Stimulated activated CD8-positive, alpha-beta memory T cell treated with anti-CD3 and anti-CD28 coated beads, Interleukin-4, amount 100 ng/mL, for 48 hours (primary cell): ENCODE measurements at places on chromosomes 1 and 21.

- DNase-seq = peak; percentile 22
Observed at GRCh38 chr1:182596934-182597333, 7.3 kb downstream of the RGS16 start.

- DNase-seq = no peak
Observed at GRCh38 chr1:29669912-29670311, 433.6 kb downstream of the PTPRU start.

DNA sequence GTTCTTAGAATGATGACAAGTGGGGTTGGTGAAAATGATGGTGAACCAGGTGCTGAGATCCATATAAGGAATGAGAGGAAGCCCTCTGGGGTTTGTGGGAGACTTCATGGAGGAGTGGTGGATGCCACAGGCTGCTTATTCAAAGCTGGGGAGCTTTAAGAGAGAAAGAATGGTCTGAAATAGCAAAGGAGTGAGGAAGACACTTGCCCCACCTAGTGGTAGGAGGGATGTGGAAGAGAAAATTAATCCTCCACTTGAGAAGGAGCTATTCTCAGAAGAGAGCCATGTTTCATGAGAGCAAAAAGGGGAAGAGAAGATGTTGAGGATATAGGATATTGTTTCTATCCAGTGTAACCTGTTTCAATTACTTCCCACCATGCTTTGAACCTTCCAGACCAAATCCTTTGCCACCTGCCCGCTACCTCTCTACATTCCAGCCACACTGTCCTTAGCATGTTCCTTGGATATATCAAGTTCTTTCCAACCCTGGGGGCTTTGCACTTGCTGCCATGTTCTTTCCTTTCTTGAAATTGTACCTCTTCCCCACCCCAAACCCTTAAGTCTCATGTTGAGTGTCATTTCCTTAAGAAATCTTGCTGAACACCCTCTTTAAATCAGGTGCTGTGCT lies 19.6 kb upstream of the ZNF648 start:
- peak; percentile 39 for DNase-seq

- no peak for DNase-seq
Observed at GRCh38 chr1:980137-980571, 1.7 kb downstream of the PERM1 start.

DNA sequence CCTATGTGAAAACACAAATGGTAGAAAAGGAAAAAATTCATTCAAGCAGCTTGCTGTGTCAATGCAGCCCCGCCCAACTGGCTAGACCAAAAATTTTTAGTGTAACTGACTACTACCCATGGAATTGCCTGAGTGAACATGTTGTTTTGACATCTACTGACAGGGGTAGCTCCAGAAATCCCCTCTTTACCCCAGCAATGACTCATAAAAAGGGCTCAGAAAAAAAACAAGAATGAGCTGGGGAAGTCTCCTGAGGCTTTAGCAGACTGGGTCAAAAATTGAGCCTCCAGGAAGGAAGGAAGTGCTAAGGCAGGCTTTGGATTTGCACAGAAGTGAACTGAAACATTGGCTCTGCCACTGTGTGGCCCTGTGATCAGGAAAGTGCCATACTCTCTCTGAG lies 24.4 kb upstream of the FGGY start:
- DNase-seq = no peak

- peak; percentile 72 for DNase-seq
Observed at GRCh38 chr1:156704930-156705320, 458 bp downstream of the CRABP2 start.

GRCh38 chr1:32753532-32754316 lies 51.2 kb upstream of the SYNC start:
- peak; percentile 73 for DNase-seq

DNA sequence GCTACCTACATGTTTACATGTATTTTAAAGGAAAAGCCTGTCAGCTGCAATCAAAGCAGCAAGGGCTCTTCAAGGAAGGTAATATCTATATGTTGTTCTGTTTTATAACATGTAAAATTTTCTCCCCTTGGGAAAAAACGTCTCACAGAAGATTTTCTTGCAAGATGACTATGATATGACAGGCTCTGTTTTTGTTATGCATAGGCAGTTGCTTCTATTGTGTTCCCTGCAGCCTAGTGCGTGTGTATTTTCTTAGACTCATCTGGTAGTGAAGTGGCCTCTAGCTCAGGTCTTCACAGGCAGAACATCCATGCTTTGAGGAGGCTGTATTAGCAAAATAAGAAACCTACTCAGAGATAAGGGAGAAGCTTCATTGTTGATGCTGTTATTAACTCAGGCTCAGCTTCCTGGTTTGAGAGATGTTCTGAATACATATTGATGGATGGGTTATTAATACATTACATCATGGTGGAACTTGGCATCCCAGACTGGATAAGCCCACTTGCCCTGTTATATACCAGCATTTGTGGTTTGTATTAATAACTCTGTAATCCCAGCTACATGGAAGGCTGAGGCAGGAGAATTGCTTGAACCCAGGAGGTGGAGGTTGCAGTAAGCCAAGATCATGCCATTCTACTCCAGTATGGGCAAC lies 35.8 kb downstream of the LAMC1 start:
- DNase-seq = no peak

DNA sequence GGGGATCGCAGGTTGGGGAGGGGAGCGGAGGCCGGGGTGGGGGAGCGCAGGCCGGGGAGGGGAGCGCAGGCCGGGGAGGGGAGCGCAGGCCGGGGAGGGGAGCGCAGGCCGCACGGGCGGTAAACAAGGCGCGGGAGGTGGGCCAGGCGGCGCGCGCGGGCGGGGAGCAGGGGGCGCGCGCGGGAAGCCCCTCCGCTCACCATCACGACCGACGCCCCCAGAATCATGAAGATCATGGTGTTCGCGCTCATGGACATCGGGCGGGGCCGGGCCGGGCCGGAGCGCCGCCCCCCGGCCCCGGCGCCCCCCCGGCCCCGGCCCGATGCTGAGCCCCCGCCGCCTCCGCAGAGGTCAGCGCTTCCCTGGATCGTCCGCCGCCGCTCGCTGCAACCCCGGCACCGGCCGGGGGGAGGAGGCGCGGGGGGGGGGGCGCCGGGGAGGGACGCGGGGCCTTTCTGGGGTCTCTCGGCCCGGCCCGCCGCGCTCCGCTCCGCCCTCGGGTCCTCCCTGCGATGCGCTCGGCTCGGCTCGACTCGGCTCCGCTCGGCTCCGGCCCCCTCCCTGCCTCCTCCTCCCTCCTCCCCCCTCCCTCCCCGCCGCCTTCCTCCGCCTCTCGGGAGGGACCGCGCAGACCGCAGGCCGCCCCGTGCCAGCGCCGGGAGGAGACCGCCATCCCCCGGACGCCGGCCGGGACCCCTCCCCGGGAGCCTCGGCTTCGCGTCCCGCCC lies at the start of gene TMEM240:
Gene TMEM240, minus strand, starts transcription at position 535 of the 728 bp plus-strand sequence. Its CDS starts 278 bp downstream, at position 257.
- peak; percentile 74 for DNase-seq

- DNase-seq = no peak
Observed at GRCh38 chr1:67599085-67599484, 85.9 kb upstream of the GADD45A start.

- DNase-seq = peak; percentile 84
Observed at GRCh38 chr1:169586395-169587255, at the start of gene F5. Gene F5, minus strand, starts transcription at chr1:169586481. Its CDS starts 95 bp downstream, at chr1:169586386.

- no peak for DNase-seq
Observed at GRCh38 chr21:45544449-45545235, 2.4 kb upstream of the SLC19A1 start.

GRCh38 chr1:154886281-154887015 lies 16.4 kb upstream of the KCNN3 start:
- DNase-seq = no peak

GRCh38 chr1:218451415-218451814 lies 106.3 kb downstream of the TGFB2 start:
- no peak for DNase-seq

- no peak for DNase-seq
Observed at GRCh38 chr1:242405947-242406346, 118.5 kb downstream of the PLD5 start.

DNA sequence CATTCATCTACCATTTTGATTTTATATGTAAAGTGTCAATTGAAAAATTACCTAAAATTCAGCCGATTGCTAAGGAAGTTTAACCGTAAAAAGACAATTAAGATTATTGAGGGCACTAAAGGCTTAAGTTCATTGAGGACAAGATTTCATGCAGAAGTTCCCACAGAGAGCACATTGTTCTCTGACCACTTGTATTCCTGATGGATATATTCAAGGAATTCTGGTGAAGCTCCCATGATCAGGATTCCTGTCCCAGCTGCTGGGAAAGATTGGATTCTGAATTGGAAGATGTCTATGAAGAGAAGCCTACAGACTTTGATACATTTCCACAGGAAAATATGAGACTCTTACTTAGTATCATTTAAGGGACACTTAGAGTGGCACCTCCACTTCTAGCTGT lies 209.2 kb upstream of the KCTD3 start:
- DNase-seq = no peak

GRCh38 chr21:45513003-45513717 lies 29.1 kb downstream of the SLC19A1 start:
- DNase-seq = no peak

GRCh38 chr1:78690516-78690915 lies 40.9 kb downstream of the IFI44 start:
- no peak for DNase-seq

DNA sequence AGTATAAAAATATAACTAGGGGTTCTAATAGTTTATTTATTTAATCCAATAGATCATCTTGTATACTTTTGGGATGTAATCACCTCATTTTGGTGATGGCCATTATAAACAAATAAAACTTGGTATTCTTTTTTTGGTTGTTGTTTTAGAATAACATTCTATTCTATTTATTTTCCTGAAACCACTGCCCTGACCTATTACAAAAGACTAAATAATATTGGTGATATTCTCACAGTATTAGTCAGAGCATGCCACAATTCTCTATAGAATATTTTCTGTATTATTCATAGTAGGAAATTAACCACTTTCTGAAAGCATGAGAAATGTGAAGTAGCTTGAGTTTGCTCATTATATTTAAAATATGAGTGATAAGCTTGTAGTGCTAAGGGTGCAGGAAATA lies 54.1 kb upstream of the LRRC7 start:
- DNase-seq = no peak

DNA sequence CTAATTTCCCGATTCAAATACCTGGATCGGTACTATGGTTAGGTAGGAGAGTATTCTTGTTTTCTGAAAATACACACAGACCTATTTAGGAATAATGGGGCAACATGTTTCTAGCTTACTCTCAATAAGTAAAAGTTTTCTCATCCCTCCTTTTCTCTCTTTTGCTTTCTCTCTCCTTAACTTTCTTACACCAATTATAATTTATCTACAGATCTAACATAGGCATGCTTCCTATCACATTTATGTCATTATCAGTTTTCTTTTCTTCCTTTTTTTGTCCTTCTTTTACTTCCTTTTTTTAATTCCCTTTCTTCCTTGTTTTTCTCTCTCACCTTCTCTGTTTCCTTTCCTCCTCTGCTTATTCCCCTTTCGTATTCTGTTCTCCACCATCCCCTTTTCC lies 20.3 kb downstream of the SNX7 start:
- DNase-seq = no peak

DNA sequence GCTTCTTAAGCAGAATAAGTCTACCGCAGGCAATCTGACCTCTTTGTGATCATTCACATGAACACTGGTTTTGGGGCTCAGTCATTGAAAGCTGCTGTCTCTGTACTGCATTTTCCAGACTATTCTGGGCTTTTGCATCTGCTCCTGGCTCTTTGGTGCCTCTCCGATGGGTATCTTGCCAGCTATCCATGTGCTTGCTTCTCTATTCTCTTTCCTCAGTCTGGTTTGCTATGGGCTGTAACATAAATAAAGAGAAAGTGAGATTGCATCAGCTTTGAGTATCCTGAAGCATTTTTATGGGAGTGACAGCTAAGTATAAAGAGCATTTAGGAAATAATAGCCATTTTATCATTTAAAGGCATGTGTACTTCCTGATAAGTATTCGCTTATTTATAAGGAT lies 70.7 kb downstream of the C1orf21 start:
- DNase-seq = no peak

- peak; percentile 33 for DNase-seq
Observed at GRCh38 chr21:14737922-14738321, 191.8 kb upstream of the SAMSN1 start.

DNA sequence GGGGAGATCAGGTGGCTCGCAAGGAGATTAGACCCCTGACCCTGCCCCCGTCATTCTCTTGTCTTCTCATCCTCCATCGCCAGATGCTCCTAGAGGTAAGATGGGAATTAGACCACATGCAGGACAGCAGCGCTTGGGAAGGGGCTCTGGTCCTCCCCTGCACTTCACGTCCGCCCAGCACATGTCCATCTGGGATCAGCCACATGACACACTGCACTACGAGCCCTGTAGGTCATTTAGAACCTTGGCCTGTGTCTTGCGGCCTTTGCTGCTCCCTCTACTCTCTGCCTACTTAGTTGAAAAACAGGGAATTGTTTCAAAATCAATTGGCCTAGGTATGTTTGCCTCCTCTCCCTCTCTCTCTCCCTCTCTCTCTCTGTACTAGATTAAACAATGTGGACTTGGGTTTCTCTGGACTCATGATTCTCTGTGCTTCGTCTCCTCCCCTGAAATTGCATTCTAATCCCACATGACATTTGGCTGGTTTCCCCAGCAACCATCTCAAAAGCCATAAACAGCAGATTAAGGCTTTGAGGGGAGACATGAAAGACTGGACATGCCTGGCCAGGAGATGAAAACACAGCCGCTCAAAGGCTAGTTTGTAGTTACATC lies 3.8 kb upstream of the NCMAP start:
- DNase-seq = no peak

- no peak for DNase-seq
Observed at GRCh38 chr1:220882061-220882891, 3.0 kb downstream of the HLX start.

GRCh38 chr1:216331211-216331610 lies 92.0 kb downstream of the USH2A start:
- no peak for DNase-seq

DNA sequence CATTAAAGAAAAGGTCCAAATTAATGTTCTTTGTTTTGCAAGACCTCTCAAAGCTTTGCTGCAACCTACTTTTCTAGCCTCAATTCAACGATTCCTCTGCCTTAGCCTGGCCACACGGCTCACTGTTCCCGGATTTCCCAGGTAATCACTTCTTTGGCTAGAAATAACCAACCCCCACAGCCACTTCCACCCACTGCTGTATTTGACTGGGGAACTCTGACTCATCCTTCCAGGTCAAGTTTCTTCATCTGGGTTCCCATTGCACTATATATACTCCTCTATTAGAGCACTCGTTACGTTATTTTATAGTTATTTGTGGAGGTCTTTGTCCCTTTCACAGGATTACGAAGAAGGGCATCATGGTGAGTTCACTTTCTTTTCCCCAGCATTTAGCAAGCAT lies 185.9 kb downstream of the CACNA1E start:
- DNase-seq = no peak

- DNase-seq = no peak
Observed at GRCh38 chr1:100597784-100598183, 59.8 kb downstream of the GPR88 start.

- DNase-seq = no peak
Observed at GRCh38 chr1:54259546-54260140, 59.7 kb downstream of the MRPL37 start.

DNA sequence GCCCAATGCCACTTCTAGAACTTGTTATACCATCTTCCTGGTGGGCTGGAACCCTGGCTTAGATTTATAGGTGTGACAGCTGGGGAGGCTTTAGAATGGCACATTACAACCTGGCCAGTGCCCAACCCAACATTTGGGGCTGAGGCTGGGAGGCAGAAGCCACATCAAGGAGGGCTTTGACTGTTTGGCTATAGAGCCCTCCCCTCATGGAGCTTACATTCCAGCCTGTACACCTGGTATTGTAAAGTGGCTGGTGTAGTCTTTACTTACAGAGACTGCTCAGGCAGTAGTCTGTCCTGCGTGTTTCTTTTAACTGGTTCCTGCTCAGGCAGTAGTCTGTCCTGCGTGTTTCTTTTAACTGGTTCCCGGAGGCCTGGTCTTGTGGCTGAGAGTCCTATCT lies 10.0 kb upstream of the SLC2A1 start:
- no peak for DNase-seq

- no peak for DNase-seq
Observed at GRCh38 chr1:8223526-8223925, 94.4 kb upstream of the SLC45A1 start.
